Ureter (tissue), 1 donor: ENCODE measurements at places on chromosomes 1 and 21. TPM values are rescaled to one million over a fixed set of nuclear protein-coding genes. Genes with fewer than 3 reads are reported as not detected.
A peak's percentile ranks its signal among the peaks of the same experiment; 100 is the strongest.

DNA sequence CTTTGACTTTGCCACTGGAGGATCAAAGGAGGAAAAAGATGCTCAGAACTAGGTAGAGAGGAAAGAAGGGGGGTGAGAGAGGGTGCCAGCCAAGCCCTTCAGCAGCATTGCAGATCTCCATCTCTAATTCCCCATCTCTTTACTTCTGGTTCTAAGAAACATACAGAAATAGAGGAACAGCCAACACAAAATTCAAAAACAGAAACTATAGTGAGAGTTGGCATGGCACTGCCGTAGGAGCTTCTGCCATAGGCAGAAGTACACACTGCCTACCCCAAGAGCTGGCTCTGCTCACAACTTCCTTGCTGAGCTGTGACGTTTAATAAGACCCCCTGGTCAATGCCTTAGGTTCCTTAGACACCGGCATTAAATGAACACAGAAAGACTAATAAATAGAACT, 26.6 kb upstream of the RPF1 start:
- no peak for DNase-seq

GRCh38 chr1:33094971-33095604, 14.1 kb downstream of the AZIN2 start:
- peak; percentile 60 for DNase-seq

DNA sequence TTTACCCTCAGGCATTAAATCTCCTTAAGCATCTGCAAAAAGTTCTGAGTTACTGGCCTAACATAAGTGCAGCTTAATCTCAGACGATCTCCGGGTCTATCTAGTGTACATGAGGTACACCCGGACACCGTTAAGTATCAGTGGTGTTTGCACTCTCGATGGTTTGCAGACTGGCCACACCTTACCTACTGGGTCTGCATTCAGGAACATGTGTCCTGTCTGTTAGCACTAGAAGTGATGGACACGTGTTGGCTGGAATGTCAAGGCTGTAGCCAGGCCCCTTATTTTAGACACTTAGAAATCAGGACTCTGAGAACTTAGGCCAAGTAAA, 783 bp upstream of the AGL start:
- no peak for DNase-seq

- DNase-seq: no peak
These were observed 1.0 kb downstream of the DDAH1 start for GRCh38 chr1:85463731-85464496.

- no peak for DNase-seq
These were observed 60.2 kb downstream of the GLUL start for GRCh38 chr1:182331387-182331786.

- no peak for DNase-seq
These were observed 1544.6 kb upstream of the B3GALT2 start for GRCh38 chr1:194731025-194731424.

- DNase-seq: no peak
These were observed 5.8 kb upstream of the PAQR6 start for GRCh38 chr1:156253634-156254033.

GRCh38 chr21:45997495-45998275, 16.1 kb downstream of the COL6A1 start:
- no peak for DNase-seq

GRCh38 chr21:46078322-46078977, 19.5 kb upstream of the COL6A2 start:
- DNase-seq: no peak

- DNase-seq: no peak
These were observed 11.0 kb downstream of the NHLH2 start for GRCh38 chr1:115829947-115830346.

DNA sequence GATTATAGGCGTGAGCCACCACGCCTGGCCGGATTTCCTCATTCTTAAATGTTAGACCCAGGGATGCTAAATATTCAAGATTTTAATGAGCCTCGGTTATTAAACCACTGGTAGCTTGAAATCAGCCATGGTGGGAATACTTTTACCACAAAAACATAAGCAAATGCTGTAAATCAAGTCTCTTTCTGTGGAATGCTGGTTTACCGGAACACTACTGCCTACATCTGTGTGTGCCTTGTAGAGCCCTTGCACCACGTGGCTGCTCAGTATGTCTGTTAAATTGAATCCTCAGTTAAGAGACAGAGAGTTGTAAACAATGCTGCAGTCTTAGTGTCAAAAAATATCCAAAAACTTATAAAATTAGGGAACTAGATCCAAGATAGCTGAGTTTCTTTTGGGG, 26.8 kb upstream of the CNN3 start:
- no peak for DNase-seq

DNA sequence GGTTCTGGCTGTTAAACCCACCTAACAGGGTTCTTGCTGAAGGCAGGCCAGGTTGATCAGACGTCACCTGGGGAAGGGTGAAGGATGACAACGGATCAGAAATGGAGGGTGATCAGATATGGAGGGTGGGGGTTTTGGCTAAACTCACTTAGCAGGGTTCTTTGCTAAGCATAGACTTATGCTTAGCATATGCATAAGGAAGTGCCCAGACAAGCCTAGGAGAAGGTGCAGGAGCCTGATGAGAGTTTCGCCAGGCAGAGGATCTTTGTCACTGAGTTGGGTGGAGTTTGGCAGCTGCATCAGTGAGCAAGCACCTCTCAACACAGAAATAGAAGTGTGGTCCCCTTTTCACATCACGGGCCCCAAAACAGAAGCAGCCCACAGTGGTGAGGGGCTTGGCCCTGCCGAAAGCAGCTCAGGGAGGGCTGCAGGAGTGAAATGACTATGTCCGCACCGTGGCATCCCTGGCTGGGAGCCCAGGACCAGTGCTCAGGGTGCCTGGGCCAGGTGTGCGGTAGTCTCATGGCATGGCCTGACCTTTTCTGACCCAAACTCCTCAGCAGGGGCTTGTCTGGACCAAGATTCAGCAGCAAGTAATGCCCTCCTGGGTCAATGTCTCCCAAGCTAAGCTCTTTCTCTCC, 101.6 kb downstream of the AJAP1 start:
- DNase-seq: no peak

- DNase-seq: no peak
These were observed 74.2 kb downstream of the PTPN14 start for GRCh38 chr1:214476986-214477870.

GRCh38 chr1:157652859-157653493, 47.6 kb downstream of the FCRL3 start:
- DNase-seq: no peak

- DNase-seq: no peak
These were observed 32.3 kb downstream of the TBX19 start for GRCh38 chr1:168312718-168313604.

DNA sequence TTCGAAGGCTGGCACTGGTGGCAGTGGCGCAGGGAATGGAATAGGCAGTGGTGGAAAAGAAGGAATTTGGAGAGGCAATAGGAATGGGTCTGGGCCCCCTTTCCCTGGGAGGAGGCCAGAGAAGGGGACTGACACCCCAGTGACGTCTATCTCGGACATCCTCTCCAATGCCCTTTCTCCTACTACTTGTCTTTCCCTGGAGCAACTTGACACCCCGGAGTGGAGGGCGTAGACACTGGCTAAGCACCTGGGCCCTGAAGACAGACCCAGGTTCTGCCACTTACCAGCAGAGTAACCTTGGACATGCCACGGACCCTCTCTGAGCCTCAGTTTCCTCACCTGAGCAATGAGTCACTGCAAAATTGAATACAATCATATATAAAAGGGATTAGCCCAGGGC, 86.8 kb downstream of the CAMK2N1 start:
- no peak for DNase-seq

DNA sequence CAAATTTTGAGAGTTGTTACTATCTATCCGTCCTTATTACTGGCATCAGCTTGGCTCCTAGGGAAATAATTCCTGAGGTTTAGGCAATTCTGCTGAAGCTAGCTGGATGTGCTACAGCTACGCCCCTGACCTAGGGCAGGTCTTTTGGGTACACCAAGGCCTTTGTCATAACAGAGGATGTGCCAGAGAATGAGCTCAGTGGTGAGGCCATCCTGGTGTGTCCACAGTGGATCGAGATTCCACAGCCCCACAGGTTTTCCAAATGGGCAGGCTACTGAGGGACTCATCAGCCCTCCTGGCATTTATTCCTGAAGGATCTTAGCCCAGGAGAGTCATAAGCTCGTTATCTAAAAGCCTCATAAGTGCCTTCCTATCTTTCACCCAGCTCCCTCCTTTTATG, 475.2 kb upstream of the USP24 start:
- no peak for DNase-seq

GRCh38 chr1:204641936-204642335, 43.6 kb downstream of the LRRN2 start:
- no peak for DNase-seq

DNA sequence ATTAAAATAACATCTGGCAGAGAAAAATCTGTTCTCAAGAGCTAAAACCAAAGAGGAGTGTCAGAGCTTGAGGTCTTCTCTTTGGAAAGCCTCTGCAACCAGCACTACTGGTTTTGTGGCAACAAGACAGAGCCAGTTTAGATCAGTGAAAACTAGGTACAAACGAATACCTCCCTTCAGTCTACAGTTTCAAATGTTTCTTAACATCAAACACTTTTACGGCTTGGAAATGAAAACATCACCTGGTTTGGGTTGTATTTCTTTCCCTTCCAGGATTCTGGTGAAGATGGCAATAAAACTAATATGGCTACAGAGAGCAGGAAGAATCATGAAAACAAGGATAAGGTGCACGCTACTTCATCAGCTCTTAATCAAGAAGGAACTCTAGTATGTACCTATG, 339.4 kb upstream of the ESRRG start:
- no peak for DNase-seq

DNA sequence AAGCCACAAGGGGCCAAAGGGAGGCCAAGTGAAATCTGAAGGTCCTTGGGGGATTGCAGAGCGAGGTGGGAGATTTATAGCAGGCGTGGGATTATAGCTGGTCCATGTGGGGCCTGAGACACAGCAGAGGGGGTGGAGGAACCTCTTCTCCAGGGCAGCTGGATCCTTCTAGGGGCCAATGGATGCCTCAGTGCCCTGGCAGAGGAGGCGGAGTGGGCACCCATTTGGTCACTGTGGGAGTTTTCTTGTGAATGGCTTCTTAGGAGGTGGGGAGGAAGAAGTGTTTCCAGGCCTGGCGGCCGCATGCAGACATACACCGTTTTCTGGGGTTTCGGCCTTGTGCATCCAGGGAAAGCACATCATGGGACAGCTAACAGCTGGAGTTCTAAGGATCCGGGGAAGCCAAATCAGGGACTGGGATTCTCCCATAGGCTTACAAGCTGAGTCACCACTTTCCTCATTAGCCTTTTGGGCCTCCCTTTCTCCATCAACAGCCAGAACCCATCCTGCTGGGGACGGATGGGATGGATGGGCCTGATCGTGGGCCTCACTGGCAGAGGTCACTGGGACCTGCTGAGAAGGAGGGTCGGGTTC, 76.5 kb downstream of the RHOU start:
- DNase-seq: no peak

GRCh38 chr1:83012950-83013349, 986.0 kb downstream of the TTLL7 start:
- DNase-seq: no peak

GRCh38 chr1:200426196-200426595, 16.4 kb upstream of the ZNF281 start:
- no peak for DNase-seq

DNA sequence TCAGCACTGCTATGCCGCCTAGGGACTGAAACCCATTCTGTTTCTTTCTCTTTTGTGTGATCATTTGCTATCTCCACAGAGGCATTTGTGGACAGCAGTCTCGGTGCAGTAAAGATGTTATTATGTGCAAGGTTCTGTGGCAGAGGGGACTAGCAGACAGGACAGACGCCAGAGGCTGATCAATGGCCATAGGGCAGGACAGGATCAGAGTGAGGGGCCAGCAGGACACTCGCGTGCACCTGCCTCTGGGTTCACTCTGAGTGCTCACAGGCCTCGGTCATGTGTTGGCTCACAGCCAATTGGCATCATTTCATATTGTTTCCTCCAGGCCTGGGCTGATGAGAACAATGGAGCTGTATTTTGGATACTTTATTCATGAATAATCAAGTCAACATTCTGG, 212.6 kb downstream of the TGFB2 start:
- no peak for DNase-seq

DNA sequence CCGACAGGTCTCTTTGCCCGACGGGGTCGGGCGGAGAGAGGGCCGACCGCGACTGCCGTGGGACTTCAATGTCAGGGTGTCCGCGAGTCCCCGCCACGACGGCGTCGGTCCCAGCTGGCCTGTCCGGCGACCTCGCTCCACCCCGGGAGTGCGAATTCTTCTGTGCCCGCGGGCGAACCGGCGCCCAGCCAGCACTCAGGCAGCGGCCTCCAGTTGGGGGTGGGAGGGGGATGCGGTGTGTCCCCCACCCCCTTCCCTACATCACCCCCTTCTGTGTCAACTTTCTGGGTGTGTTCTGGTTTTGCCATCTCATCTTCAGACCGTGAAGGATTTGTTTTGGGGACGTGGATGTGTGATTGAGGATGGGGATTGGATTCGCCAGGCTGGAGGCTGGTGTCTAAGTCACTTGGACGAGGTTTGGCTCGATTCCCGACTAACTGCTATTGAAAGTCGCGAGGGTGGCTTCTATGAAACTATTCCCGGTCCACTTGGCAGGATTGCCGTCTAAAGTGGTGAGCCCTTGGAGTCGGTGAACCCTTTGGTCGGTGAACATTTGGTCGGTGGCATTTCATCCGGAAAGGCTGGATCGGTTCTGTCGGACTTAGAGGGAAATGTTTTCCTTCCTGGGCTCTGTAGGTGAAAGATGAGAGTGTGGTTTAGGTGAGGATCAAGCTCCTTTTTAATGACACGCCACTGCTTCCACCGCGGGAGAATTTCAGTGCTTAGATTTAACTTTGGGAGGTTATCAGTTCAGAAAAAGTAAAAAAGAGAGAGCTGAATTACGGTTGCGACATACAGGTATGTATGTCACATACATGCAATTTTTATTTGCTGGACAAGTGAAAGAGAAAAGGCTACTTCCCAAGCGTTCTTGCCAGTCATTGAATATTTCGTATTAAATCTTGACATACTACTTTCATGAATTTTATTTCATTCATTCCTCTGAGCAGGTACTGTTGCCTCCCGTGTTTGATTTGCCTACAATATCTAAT, 771 bp downstream of the ABCD3 start:
- peak; percentile 62 for DNase-seq

BMP8B gene
- total RNA-seq: 3.7 TPM

PLA2G2F gene
- 19.2 TPM for total RNA-seq

IL20 gene
- not detected for total RNA-seq

PLEKHA6 gene
- total RNA-seq: 61.5 TPM

IVL gene
- total RNA-seq: 43.4 TPM

TCEA3 gene
- total RNA-seq: 50.2 TPM

LRRC39 gene
- total RNA-seq: 1.8 TPM

LORICRIN gene
- not detected for total RNA-seq

CELA3B gene
- total RNA-seq: not detected

DYNLT4 gene
- 0.52 TPM for total RNA-seq

NEK2 gene
- total RNA-seq: not detected

DMBX1 gene
- total RNA-seq: not detected

FAM177B gene
- total RNA-seq: 0.44 TPM

NFIA gene
- total RNA-seq: 132 TPM
